Fibroblast of gingiva (primary cell): ENCODE measurements at places on chromosomes 1 and 21.

DNA sequence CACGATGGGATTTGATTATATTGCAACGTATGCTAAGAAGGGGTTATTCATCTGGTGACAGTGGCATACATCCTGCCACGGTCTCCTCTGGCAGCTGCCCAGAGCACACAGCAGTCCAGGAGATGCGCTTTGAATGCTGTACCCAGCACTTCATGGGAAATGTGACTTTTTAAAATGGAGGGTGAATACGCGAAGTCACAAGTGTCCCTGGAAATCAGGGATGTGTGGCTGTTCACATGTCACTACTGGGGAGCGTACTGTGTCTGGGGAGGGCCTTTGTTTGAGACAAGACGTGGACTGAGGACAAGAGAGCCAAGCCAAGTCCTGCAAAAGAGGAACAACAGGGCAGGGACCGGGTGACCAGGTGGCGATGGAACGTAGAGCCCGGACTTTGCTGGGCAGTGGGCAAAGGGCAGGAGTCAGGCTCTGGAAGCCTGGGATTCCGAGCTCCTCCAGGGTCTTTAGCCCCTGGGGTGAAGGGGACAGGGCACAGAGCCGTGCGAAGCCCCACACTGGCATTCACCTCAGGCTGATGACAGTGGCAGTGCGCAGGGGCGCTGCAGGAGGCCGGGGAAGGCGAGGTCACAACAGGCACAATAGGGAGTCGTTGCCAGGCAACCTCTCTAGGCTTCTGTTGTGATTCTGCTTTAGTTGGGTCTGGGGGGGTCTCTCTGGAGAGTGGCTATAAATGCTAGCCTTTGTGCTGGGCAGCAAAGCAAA, 11.4 kb upstream of the ZBTB21 start:
- no peak for DNase-seq

DNA sequence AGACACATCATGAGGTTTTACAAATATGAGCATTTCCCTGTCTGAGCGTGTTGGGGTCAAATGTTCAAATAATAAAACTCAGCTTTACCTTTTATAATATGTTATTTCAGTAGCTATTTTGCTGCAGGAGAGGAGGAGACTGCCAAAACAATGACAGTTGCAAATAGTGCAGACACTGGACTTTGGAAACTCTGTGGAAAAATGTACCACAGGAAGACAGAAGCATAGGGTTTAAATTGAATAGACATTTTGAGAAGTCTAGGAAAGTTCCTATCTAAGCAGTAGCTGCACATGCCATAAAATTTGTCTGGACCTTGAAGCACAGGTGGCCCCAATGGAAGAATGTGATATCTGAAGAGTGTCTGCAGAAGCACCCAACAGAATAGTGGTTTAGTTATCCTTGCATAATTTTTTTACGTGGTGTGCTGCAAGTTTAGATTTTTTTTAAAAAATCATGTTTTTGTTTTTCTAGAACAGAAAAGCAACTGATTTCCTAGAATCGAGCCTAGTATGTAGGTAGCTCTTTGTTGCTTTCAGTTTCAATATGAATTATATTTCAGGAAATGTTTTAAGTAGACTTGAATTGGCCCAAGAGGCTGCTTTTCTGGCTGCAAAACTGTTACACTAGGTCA, 14.0 kb upstream of the GBP5 start:
- no peak for DNase-seq

DNA sequence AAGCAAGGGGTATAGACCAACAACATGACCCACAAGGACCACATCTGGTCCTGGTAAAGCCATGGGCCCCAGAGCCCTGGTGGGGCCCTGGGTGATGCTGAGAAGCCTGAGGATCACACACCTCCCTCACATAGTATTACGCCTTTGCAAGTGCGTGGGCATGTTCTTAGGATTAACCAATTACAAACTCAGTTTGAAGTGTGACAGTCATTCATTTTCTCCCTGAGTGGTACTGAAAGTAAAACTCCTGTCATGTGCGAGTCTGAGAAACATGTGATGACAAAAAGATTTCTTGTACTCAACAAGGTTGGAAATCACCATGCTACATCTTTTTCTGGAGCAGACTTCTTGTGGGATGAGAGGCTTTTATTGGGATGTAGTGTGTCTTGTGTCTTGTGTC, 315.3 kb upstream of the DUSP10 start:
- no peak for DNase-seq

DNA sequence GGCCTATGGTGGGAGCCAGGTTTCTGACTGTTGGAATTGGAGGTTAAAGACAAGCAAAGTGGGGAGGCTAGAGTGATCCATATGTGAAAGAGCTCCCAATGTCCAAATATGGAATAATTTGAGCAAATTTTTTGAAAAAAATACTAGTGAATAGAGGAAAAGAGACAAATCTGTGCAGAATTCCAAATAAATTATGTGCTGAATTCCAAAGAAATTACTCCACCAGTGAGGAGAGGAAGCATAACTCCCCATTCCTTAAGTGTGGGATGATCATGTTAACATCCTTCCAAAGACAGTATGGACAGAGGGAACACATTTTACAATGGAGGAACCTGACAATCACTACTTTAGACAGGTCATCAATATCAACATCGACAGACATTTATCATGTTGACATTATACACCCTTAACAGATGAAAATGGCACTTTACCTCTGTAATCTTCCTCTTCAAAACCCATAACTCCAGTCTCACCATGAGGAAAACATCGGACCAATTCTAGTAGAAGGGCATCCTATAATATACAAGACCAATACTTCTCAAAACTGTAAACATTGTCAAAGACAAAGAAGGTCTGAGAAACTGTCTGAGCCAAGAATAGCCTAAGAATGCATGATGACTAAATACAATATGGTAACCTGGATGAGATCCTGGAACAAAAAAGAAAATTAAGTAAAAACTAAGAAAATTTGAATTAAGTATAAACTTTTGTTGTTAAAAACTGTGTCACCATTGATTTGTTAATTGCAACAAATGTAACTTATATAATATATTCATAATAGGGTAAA, 71.5 kb upstream of the RGS4 start:
- peak; percentile 34 for DNase-seq

GRCh38 chr1:41892301-41892781, 26.4 kb downstream of the HIVEP3 start:
- no peak for DNase-seq

DNA sequence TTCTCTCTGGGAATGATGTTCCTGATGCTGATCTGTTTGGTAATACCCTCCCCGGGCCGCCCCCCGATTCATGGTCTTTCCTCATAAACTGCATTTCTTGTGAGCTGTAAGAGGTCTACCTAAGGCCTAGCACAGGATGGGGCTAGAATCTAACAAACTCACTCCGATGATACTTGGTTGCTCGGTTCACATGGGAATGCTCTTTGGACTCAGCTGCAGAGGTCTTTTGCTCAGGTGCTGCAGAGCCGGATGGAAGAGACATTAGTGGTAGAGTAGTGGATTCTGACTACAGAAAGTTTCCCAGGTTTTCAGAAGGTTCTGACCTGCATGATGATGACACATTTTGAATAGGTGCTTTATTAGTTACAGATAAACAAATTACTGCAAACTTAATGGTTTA, 8.3 kb upstream of the TMEM269 start:
- no peak for DNase-seq

GRCh38 chr1:191542444-191542843, 615.8 kb upstream of the RGS18 start:
- no peak for DNase-seq

- no peak for DNase-seq
These were observed 360.1 kb upstream of the BEND5 start for GRCh38 chr1:49136738-49137251.

GRCh38 chr1:114130213-114130612, 23.5 kb downstream of the SYT6 start:
- DNase-seq = no peak
